ENCODE measurements at places on chromosomes 12 and 14.

DNA sequence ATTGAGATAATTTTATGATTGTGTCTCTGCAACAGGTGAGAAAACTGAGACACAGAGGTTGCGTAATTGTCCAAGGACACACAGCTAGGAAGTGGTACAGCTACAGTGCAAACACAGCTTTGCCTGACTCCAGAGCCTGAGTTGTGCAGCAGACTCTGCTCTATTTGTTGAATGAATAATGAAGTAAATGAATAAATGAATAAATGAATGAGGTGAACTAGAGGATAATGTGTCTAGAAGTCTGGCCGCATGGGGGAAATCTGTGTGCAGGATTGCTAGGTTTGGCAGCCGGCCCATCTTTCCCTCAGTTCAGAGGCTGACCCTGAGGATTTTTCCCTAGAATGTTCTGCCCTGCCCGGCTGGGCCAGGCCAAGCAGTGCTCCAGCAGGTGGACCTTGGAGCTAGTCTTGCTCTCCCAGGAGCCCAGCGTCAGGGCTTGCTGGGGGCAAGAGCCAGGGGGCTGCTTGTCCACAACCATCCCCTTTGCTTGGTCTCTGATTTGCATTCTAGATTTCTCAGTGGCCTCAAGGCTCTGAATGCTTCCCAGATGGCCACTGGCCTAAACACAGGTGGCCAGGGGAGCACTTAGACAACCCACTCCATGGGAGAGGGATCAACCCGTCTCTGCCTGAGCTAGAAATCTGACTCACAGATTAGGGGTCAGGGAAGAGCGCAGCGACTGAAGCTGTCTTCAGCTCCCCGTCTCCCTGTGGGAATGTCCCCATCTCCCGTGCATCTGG lies 225.2 kb downstream of the C12orf75 start:
- peak; percentile 54 for DNase-seq

- no peak for DNase-seq
These were observed 2.8 kb downstream of the TMEM179 start for GRCh38 chr14:104601786-104602185.

DNA sequence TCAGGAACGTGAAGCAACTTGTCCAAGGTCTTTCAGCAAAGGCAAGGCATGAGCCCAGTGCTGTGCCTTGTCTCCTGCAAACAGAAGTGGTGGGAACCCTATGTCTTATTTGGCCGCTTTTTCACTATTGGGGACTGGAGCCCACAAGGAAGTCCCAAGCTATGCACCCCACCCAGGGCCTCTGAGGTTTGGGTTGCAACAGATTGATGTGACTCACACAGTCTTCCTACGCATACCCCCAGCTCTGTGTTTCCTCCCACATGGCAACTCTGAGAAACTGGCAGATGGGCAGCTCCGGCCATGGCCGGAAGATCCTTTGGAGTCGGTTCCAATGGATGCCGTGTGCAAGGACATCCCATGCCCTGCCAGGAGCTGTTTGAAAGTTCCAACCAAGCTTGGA lies 28.3 kb upstream of the CMKLR1 start:
- DNase-seq, result peak; percentile 22

DNA sequence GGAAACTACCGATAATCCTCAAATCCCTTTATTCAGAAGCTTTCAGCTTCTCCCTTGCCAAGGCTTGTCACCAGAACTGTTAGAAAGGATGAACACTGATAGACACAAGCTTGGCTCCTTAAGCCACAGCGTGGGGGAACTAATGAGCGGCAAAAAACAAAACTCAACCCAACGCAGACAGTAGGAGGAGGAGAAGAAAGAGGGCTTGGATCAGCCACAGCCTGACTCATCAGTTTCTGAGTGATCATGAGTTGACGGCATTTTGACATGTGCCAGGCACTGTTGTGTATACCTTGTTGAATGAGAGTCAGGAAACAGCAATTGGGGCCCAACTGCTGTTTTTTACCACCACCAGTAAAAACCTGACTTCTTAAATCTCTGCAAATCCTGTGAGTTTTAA lies 23.7 kb downstream of the PLXNC1 start:
- DNase-seq, result no peak

DNA sequence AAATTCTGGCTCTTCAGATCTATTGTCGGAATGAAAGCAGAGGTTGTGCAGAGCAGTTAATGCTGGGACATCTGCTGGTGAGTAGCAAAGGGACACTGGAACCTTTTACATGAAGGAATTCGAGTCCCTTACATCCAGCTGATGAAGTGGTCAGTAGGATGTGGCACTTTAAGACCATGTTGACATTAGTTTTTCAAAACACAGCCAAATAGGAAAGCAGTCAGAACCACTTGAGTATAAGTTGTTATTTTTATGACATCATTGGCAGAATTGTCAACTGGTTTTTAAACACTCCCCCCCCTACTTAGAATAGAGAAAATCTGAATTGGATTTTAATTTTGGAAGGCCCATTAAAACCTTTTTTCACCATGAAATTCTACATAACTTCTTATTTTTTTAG lies 46.8 kb upstream of the AMN start:
- DNase-seq, result no peak

GRCh38 chr14:43200519-43200918 lies 1306.6 kb downstream of the FSCB start:
- no peak for DNase-seq

- no peak for DNase-seq
These were observed 38.9 kb downstream of the TEAD4 start for GRCh38 chr12:2997989-2998670.

DNA sequence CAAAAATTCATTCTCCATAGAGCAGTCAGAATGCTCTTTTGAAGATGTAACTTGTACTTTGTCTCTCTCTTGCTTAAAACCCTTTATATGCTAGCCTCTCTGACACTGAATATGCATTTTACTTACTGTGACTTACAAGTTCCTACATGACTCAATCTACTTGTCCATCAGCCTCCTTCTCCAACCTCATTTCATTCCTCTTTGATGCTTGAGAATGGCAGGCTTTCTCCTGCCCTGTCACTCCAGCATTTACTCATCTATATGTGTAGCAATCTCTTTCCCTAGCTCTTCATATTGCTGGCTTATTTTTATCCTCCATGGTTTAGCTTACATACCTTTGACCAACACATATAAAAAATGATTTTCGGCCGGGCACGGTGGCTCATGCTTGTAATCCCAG lies 561.9 kb downstream of the CCER1 start:
- DNase-seq, result no peak
